ENCODE measurements at places on chromosomes 7 and 10.
A peak's percentile ranks its signal among the peaks of the same experiment; 100 is the strongest.

DNA sequence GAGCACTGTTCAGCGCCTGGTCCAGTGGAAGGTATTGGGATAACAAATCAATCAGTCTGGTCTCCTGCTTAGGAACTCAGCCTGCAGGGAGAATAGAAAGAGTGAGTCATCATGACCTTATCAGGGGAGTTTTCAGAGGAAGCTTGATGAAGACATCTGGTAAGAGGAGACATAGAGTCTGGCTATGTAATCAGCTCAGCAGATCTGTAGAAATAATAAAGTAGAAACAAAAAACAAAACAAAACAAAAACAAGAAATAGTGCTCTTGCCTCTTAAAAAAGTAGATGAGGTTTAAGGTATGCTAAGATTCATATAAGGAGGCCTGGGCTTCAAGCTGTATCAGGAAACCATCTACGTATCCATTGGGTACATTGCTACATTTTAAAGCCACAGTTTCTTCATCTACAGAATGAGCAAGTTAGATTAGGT lies 14.4 kb downstream of the TAS2R41 start:
- DNase-seq = no peak

DNA sequence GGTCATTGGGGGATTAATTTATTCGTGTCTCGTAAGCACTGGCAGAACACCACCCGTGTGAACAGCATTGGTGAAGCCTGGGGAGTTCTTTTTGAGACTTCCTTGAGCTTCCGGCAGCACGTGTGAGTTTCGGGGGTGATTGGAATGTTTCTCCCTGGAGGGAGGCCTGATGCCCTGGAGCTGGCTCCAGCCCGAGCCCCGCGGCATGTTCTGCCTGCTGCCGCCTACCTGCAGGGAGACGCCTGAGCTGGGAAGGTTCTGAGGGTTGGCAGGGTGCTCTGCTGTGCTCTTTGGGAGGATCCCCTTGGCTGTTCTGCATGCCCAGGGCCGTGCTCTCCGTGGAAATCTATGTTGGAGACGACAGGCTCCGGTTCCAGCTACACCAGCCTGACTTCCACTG lies 159.3 kb downstream of the MGMT start:
- no peak for DNase-seq

DNA sequence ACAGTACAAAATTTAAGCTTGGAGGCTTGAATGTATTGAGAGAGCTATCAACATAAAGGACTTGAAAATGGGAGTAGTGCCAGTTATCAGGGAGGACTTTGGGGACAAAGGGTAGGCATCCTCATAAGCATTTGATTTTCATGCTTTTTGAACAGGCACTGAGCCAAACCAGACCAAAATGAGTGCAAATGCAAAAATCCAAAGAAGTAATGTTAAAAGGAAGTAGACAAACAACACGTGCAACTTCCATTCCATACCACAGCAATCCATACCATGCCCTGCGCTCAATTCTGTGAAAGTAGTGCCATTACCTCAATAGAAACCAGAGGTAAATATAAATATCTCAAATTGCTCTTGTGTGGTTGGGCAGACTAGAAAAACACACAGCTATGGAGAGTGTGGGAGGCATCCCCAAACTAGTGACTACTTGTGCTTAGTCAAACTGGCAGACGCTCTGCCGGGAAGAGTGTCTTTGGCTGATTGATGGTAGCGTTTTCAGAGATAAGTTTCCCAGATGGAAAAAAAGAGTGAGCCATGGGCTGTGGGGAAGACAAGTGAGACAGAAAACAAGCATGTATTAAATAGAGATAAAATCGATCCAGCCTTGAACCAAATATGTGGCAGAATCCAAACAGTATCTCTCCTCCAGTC lies 161.5 kb downstream of the CREB5 start:
- DNase-seq = peak; percentile 84

GRCh38 chr7:101363734-101364374 lies 1.2 kb downstream of the COL26A1 start:
- peak; percentile 87 for DNase-seq

GRCh38 chr7:71735961-71736556 lies 604.1 kb downstream of the GALNT17 start:
- DNase-seq = peak; percentile 88

GRCh38 chr10:102919246-102919959 lies 1.3 kb downstream of the CNNM2 start:
- DNase-seq = no peak

- no peak for DNase-seq
Observed at GRCh38 chr10:24891823-24892222, 60.6 kb downstream of the PRTFDC1 start.

- no peak for DNase-seq
Observed at GRCh38 chr7:39971924-39972323, 21.9 kb downstream of the CDK13 start.

- no peak for DNase-seq
Observed at GRCh38 chr10:4352414-4352961, 473.5 kb upstream of the AKR1E2 start.

All from Karpas-422 (cell line).